CD4-positive, alpha-beta T cell treated with Interleukin-4 for 4 hours (primary cell): ENCODE measurements at places on chromosomes 7 and 10.

GRCh38 chr7:94647295-94647694 lies 8.6 kb downstream of the SGCE start:
- DNase-seq, result no peak

- no peak for DNase-seq
Measured at GRCh38 chr10:12568391-12569009, 219.2 kb downstream of the CAMK1D start.

GRCh38 chr7:151454932-151455530 lies 15.1 kb upstream of the CRYGN start:
- no peak for DNase-seq

GRCh38 chr7:103114576-103115008 lies 34.3 kb downstream of the NAPEPLD start:
- DNase-seq, result no peak

GRCh38 chr7:133873187-133873586 lies 254.0 kb upstream of the LRGUK start:
- DNase-seq, result no peak
